ENCODE measurements at places on chromosomes 3 and 15. TPM values are rescaled to one million over a fixed set of nuclear protein-coding genes. Genes with fewer than 3 reads are reported as not detected.

- DNase-seq, result no peak
These were observed 67.4 kb downstream of the RAD18 start for GRCh38 chr3:8895829-8896228.

DNA sequence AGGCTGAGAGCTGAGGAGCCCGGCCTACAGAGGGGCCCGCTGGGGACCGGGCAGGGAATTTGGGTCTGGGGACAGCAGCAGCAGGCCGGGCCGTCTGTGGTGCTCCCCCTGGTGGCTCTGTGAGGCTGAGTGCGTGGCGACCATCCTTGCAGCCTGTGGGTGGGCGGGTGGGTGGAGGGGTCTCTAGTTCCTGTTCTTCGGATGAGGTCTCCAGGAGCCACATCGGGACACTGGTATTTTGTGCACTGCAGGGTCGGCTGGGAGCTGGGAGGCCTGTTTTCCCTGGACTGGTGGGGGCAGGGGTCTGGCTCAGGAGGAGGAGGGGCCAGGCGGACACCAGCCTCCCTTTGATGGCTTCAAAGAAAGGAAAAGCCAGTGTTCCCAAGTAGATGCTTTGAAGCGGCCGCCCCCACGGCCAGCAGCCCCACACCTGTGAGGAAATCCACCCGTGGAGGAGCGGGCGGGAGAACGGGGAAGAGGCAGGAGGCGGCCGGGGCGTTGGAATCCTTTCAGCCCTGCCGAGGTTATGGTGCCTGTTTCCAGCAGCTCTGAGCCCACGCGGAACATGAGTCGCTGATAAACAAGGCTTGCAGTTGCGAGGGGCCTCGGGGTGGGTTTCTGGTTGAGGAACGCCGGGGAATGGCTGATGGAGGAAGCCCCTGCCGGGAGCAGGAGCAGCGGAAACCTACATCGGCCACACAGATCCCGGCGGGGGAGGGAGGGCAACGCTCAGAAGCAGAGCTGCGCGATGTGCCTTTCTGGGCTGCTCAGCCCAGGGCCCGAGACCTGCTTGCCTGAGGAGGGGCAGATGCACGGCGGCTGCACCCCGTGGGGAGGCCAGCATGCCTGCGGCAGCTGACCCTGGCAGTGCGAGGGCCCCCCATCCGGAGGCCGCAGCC lies 154.3 kb downstream of the NSMCE3 start:
- DNase-seq, result no peak

- DNase-seq, result no peak
These were observed 520.3 kb downstream of the EDEM1 start for GRCh38 chr3:5707794-5708193.

GRCh38 chr15:98599909-98600691 lies 48.2 kb upstream of the IGF1R start:
- peak; percentile 66 for DNase-seq

GRCh38 chr3:120773932-120774331 lies 31.4 kb downstream of the GTF2E1 start:
- DNase-seq, result no peak

GRCh38 chr3:160163229-160163878 lies 61.9 kb upstream of the C3orf80 start:
- peak; percentile 36 for DNase-seq

Gene SPTBN5
- polyA plus RNA-seq, result 0.60 TPM

DNA sequence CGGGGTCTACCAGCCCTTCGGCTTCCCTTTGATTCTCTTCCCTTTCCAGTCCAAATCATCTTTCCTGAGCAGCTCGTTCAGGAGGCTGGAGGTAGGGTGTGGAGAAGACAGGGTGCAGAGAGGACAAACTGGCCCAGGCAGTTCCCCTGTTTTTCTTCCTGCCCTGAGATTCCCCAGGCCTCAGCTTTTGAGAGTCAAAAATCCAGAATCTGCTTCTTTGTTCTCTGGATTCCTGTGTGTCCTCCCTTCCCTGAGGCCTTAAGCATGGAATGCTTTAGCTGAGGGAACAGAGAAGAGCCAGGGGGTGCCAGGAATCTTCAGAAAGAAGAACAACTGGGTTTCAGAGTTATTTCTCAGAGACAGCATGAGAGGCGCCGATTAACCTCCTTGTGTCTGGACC lies 26.7 kb upstream of the LRTM1 start:
- no peak for DNase-seq

Gene LPP
- polyA plus RNA-seq, result 19.3 TPM

DNA sequence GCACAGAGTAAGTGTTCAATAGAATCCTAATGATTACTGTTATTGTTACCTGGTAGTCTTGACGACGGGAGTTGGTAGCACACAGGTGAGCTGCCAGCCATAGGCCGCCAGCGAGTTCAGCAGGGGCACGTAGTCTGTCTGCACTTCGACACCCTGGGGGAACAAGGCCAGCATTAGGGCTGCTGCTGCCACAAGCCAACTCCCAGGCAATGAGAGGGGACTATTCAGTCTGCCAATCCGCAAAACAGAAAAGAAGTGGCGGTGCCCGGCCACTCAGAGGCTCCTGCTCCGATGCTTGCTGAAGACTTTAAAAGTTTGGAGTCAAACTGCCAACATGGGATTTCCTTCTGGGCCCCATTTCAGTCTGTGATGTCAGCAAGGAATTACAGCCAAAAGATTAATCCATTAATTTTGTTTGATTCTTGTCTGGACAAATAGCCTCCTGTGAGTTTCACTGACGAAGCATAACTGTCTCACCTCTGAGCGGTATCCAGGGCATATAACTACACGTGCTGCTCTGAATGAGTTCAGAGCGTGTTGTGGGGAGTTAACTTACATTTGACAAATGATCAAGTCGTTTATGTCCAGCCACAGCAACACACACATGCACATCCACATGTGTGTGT lies 61.8 kb downstream of the OXNAD1 start:
- DNase-seq, result no peak

DNA sequence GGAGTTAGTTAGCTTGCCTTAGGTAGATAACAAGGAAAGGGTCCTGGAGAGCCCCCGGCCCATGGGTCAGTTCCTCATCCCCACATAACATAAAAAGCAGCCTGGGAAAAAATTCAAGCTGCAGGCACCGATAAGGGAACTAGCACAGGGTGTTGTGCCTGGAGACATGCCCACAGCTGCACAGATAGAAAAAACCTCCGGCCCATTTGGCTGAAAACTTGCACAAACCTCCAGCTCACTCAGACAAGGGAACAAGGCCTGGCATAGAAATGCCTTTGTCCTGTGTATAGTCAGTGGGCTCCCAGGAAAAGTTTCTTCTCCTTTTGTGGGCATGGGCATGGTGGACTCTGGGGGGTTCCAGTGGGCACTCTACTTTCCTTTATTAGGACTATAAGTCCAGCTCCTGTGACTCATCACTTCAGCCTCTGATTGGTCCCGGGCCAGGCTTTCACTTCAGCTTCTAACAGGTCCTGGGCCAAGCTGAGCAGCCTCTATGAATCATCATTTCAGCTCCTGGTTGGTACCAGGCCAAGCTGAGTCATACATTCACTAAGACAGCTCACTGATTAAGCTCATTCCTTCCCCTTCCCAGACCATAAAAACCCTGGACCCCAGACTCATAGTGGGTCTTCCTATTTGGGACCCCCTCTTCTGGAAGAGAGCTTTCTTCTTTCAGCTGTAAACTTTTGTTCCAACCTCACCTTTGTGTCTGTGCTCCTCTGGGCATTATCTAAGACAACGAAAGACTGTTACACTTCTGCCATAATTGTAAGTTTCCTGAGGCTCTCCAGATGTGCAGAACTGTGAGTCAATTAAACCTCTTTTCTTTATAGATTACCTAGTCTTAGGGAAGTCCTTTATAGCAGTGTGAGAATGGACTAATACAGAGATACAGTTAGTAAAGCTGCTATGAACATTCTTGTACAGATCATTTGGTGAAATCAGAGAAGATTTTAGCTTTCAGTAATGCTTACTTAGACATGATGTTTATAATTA lies 348.0 kb upstream of the DPPA4 start:
- peak; percentile 44 for DNase-seq

GRCh38 chr15:33490703-33491102 lies 179.9 kb downstream of the RYR3 start:
- DNase-seq, result no peak

DNA sequence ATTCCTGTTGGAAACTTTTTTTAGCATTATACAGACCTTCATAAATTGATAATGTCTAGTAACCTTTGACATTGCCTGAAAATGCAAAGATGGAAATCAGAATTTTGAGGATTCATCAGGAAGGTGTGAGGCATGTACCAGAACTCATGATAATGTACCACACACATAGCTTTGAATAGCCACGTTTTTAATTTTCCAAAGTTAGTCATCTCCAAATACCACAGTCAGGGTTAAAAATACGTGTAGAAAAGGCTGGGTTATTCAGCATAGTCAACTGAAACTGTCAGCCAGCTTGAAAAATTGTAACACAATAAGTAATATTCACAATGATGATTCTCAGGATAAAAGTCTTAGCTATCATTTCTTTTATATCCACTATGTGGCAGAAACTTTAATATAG lies 102.0 kb upstream of the THRB start:
- no peak for DNase-seq

DNA sequence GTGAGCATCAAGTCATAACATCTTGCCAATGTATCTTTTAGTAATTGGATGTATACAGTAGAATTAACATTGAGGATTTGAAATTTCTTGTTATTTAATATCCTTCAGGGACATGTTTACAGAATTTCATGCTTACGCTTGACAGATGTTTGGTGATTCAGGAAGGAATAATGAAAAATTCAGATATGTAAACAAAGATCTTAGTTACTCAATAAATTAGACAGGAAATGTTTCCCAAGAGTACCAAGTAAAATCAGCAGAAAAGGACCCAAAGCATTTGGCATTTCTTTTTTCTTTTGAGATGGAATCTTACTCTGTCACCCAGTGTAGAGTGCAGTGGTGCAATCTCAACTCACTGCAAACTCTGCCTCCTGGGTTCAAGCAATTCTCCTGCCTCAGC lies 4.7 kb upstream of the COL6A5 start:
- no peak for DNase-seq

Gene PARP15
- polyA plus RNA-seq, result 0.54 TPM

Gene TUSC7
- not detected for polyA plus RNA-seq

Gene RBPMS2
- polyA plus RNA-seq, result 5.1 TPM

GRCh38 chr15:79602731-79603130 lies 170.6 kb downstream of the MINAR1 start:
- no peak for DNase-seq

GRCh38 chr15:47862402-47862801 lies 145.1 kb downstream of the SEMA6D start:
- DNase-seq, result no peak

GRCh38 chr15:88031461-88031860 lies 225.1 kb downstream of the NTRK3 start:
- no peak for DNase-seq

Gene SLC28A1
- 64.6 TPM for polyA plus RNA-seq

Gene SAMD7
- not detected for polyA plus RNA-seq

GRCh38 chr15:68310178-68310803 lies 32.7 kb downstream of the FEM1B start:
- peak; percentile 42 for DNase-seq

Gene MAGI1
- polyA plus RNA-seq, result 12.2 TPM

Gene KIF23
- 1.1 TPM for polyA plus RNA-seq

DNA sequence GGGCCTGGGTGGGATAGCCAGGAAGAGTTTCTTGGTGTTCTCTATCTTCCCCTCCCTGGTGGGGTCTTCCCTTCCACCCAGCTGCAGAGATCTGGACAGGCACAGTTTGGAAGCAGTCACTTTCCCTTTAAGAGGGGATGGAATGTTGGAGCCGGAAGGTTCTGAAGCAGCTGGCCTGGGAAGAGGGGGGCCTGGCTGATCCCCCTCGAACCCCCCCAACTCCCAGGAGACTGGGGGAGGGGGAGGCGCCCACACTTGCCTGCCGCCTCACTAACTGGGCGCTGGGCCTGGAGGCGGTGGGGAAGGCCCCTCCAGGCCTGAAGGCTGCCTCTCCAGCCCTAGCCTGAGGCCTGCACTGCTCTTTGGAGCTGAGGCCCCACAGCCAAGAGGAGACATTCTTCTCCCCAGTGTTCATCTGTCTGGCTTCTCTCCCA lies 1.4 kb downstream of the DVL3 start:
- peak; percentile 72 for DNase-seq

GRCh38 chr15:75714195-75714594 lies 1.5 kb upstream of the CSPG4 start:
- DNase-seq, result no peak

GRCh38 chr3:40281995-40282394 lies 27.5 kb upstream of the EIF1B start:
- no peak for DNase-seq

Gene TKT
- polyA plus RNA-seq, result 164 TPM

GRCh38 chr3:13110678-13111116 lies 37.5 kb upstream of the IQSEC1 start:
- DNase-seq, result peak; percentile 12

Gene AGTR1
- 1.1 TPM for polyA plus RNA-seq

DNA sequence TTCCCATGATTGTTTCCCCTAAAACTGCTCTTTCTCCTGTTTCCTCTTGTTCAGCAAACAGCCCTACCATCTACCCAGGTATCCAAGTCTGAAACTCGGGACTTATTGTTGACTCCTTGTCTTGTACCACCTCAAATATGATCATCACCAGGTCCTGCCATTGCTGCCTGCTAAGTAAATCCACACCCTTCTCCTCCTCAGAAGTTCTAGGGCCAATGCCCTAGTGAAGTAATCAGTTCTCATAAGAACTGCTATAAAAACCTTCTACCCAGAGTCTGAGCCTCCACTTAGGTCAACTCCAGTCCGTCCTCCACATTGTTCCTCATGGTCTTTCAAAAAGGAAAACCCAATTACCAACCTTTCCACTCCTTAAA lies 77.0 kb upstream of the IL12A start:
- DNase-seq, result no peak

DNA sequence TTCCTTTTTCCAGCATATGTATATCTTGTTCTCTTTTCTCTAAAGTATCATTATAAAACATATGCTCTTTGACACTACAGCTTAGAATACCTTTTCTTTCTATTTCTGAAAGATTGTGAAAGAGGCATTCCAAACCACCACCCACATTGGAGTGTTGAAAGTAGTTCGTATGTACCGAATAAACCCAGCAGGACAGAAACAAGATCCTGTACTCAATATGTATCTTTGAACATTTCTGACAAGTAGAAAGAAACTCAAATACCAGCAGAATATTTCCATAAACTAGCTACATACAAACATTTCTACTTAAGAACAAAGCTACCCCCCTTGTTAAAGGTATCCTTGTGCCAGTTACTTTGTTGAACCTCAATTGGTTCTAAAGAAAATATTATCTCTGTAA lies 415.3 kb upstream of the ALCAM start:
- no peak for DNase-seq

- peak; percentile 75 for DNase-seq
These were observed 100.6 kb downstream of the TLE3 start for GRCh38 chr15:69997161-69997485.

Gene PPP1R2
- 32.7 TPM for polyA plus RNA-seq

Gene TTC21A
- 3.6 TPM for polyA plus RNA-seq

Gene ST8SIA2
- 0.01 TPM for polyA plus RNA-seq

- DNase-seq, result no peak
These were observed 31.6 kb upstream of the SEMA3F start for GRCh38 chr3:50123394-50124051.

GRCh38 chr3:42192334-42193200 lies 73.4 kb downstream of the CCK start:
- no peak for DNase-seq

DNA sequence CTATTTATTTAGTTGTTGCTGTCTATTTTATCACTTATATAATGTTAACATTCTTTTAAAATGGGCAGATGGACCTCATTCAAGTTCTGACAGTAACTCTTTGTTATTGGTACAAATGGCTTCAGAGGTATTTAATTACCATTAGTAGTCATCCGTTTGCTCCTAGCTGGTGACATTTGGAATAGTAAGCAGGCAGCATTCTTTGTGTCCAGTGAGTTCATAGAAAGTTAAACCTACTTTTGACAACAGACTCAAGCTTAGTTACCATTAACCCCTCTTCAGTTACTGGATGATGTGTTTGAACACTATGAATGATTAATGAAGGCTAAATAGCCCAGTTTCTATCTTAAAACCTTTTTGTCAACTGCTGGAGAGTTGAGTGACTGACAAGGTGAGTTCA lies 500.7 kb upstream of the ATP11B start:
- DNase-seq, result no peak

All from small intestine (tissue), 16 donors.